RKO (cell line): ENCODE measurements at places on chromosomes 5 and 9.

DNA sequence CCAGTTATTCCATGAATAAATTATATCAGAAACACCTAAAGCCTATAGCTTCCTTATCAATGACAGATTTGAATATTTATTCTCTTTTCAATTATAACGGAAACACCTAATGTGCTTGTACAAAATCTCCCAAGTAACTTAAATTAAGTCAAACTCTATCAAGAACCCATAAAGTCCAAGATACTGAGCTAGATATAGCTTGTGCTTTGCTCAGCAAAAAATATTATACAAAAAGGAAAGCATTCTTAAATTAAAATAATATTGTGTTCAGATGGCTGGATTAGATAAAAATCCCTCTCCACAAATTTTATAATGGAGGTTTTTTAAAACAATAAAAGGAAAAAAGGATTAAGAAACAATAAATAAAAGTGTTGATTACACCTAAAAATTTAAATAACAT lies 23.7 kb downstream of the NADK2 start:
- no peak for DNase-seq

DNA sequence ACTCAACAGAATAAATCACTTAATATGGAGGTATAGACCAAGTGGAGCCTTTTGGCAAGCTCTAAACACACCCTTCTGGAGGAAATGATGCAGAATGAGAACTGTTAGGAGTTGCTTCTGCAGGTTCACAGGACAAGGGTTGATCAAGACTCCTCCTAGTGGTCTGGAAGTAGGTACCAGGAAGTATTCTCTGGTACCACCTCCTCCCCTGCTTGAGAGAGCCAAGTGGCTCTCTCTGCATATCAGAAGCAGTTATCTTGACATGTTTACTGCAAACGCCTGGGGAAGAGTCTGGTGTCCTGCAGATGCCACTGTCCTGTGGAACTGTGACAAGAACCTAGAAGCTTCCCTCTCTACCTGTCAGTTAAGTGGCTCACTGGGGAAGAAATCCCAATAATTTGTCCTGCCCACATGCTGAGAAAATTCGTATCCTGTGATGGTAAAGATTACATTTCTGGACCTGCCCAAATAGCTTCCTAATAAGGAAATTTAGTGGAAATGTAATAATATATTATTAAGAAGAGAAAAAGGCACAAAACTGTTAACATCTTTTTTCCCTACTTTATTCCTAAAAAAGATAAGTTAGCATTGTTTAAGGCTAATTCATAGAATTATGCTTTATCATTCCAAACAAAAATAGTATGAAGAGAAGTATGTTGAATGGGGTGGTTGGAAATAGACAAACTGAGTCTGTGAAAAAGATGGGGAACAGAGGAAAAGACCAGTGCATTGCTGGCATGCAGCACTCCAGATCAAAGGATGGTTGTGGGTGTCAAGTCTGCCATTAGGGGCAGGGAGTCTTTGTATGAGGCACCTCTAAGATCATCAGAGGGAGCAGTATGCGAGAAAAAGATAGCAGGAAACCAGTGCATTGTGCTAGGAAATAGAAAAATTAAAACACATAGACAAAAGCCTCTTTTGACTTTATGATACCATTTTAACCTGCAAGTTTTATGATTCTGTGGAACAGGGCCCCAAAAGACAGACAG lies 118.8 kb downstream of the CDC42SE2 start:
- peak; percentile 81 for DNase-seq

DNA sequence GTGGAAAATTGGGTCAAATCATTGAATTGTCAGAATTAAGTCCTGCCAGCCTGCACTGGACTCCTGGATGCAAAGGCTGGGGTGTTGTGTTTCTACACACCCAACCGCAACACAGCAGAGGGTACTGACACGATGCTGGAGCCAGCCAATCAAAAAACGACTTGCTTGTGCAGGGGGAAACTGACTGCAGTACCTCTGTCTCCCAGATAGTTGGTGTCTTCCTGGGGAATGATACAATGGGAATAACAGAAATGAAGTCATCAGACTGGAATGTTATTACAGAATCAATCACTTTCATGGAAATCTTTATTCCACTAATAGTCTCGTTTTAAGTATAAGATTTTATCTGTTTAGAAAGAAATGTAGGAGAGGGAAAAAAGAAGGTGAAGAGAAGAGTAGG lies 330.3 kb downstream of the MLLT3 start:
- peak; percentile 47 for DNase-seq

DNA sequence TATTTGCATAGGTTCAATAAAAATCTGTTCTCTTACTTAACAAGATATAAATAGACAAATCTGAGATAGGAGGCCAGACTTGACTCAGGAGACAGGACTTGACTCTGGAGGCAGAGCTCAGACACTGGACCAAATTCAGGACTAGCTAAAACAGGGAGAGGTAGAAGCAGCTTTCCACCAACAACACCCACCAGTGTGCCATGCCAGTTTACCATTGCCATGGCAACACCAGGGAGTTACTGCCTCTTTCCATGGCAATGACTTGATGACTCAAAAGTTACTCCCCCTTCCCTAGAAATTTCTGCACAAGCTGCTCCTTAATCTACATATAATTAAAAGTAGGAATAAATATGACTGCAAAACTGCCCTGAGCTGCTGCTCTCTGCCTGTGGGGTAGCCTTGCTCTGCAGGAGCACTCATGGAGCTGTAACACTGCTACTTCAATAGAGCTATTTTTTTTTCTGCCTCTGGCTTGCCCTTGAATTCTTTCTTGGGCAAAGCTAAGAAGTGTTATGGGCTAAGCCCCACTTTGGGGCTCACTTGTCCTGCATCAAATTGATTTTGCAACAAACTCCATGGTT lies 473.0 kb downstream of the PLK2 start:
- DNase-seq: peak; percentile 1

DNA sequence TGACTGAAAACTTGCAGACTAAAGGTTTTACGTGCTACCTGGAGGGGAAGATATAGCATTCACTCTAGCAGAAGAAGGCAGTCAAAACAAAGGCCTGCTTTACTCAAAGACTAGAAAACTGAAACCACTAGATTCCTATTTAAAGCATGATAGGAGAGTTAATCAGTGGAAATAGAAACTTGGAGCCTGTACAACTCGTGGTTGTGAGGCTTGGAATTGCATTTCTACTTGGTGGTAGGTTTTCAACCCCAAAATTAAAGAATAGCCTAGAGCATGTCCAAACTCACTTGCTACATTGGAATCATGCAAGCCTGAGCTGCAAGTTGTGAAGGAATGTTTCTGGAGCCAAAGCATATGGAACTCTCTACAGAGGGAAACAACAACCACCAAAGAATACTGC lies 1526.4 kb upstream of the NUDT12 start:
- DNase-seq: no peak

- DNase-seq: no peak
Observed at GRCh38 chr5:111958851-111959250, 201.9 kb upstream of the NREP start.

DNA sequence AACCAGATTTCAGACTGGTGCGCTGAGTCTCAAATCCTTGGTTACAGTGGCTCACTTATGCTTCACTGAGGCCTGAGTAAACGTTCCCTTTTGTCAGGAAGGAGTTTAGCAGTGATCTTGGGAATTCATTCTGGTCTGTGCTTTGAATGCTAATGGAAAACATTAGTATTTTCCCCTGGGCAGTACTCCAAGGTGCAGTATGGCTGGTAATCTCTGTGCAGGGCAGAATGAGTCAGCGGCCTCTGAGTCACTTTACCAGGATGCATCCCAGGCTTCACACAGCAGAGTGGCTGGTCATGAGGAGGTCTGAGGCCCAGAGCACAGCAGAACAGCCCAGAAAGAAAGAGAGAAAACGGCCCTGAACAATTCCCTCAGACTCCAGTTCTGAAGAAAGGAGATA lies 54.0 kb downstream of the PCA3 start:
- peak; percentile 91 for DNase-seq

- no peak for DNase-seq
Observed at GRCh38 chr5:103234239-103234975, 24.2 kb upstream of the MACIR start.

GRCh38 chr5:2295476-2295875 lies 412.8 kb upstream of the IRX4 start:
- no peak for DNase-seq

GRCh38 chr9:122143876-122144405 lies 15.6 kb downstream of the NDUFA8 start:
- DNase-seq: no peak

DNA sequence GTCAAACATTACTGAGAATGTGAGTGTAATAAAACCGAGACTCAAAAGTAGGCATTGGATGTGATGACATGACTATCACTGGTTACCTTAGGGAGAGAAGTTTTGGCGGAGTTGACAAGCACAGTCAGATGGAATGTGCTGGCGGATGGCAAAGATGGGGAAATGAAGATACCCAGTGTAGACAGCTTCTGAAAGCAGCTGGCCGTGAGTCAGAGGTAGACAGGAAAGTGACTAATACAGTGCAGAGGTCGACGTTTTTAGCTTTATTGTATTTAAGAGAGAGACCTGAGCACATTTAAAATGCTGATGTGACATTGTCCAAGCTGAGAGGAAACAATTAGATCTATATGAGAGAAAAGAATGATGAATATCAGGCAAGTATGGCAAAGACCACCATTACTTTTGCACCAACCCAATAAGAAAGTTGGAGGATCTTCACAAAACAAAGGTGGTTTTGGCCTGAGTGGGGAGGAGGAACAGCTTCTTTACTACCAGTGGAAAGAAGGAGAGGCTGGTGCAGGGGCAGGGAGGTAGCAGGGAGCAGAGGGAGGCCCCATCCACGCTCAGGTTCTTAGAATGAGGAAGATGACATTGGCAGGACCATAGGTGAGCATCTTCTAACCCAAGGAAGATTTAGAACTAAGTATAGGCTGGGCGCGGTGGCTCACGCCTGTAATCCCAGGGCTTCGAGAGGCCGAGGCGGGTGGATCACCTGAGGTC lies 36.7 kb upstream of the KCNIP1 start:
- DNase-seq: peak; percentile 88

- DNase-seq: no peak
Observed at GRCh38 chr5:76524101-76524835, 98.9 kb downstream of the F2RL2 start.

- DNase-seq: peak; percentile 99
Observed at GRCh38 chr9:114894609-114895433, 35.6 kb downstream of the TNFSF8 start.

GRCh38 chr5:77210091-77210963 lies at the start of gene PDE8B:
Gene PDE8B, plus strand, starts transcription at chr5:77210680. Its CDS starts 246 bp downstream, at chr5:77210926.
- no peak for DNase-seq

DNA sequence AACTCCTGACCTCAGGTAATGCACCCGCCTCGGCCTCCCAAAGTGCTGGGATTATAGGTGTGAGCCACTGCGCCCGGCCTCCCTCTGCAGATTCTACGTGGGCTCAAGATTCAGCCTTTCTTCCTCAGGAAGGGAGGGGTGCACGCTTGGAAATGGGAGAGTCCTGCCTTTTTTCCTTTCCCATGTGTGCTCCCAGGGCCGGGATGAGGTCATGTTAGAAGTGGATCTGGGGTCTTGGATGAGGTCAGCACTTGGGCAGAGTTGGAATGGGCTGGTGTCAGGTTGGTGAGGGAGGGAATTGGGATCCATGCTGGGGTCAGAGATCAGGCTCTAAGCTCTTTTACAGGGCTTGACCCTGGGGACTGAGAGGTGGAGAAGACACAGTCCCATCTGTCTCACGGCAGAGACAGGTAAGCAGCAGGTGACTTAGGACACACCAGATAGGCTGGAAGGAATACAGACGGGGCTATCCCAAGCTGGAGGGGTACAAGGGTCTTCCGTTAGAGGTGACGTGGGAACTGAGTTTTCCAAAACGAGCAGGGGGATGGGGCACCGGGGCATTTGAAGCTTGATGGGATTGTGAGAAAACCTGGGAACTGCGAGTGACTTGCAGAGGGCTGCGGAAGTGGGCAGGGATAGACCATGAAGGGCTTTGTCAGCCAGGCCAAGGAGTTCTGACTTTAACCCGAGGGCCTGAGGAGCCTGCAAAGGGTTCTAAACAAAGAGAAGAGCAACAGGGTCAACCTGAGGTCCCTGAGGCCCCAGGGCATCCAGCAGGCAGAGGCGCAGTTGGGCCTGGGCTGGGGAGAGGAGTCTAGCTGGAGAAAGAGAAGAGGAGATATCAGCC lies 1.8 kb upstream of the AQP7 start:
- no peak for DNase-seq

GRCh38 chr5:147073098-147073497 lies 161.7 kb upstream of the STK32A start:
- DNase-seq: no peak

DNA sequence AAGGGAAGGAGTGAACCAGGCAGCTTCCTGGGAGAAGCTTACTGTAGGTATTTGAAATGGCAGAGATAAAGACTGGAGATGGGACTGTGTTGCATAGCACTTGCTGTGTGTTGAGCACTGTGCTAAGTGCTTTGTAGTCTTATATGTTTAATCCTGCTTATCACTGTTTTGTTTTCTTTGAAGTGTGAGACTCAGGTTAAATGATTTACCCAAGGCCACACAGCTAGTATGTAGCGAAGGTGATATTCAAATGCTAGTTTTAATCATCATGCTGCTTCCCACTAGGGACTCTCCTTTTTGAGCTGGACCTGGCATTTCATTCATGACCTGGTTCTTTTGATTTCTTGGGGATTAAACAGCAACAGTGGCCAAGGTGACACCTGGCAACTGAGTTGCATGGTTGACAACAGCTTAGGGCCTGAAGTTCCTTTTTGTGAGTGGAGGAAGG lies 35.3 kb upstream of the SPRY4 start:
- peak; percentile 62 for DNase-seq

DNA sequence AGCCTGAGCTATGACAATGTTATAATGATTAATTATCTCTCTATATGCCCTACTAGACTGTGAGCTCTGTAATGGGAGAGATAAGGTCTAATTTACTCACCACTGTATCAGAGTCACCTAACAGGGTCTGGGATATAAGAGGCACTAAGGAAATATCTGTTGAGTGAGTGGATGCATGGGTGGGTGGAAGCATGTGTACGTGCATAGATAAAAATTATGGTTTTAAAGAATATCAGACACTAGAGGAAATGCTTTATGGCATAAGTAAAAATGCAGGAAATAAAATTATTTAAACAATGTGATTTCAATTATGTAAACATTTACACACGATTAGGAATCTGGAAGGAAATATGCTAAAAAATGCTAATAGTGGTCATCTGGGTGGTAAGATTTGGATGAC lies 137.8 kb downstream of the SPOCK1 start:
- DNase-seq: no peak

DNA sequence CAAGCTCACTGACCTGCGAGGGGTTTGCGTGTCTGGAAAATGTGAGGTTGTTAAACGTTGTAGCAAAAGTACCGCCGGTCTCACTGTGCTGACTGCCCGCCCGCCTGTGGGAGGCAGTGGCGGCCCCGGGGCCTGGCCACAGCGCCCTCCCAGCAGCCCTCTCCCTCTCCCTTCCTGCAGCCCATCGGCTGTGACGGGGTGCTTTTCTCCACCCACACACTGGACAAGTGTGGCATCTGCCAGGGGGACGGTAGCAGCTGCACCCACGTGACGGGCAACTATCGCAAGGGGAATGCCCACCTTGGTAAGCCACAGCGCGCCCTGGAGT lies 6.2 kb downstream of the ADAMTSL2 start:
- no peak for DNase-seq

DNA sequence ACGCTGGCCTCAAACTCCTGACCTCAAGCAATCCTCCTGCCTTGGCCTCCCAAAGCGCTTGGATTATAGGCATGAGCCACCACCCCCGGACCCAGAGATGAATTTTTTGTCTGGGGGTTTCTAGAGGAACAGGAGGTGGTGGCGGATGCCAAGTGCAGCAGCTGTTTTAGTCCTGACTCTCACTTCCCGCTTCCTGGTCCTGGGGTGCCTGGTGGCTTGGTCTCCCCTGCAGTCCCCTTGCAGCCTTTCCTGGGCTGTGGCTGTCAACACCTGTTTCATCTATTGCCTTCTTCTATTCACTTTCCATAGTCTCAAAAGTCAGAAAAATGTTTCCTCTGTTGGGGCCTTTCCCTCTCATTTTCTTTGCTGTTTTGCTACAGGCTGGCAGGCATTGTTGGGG lies 6.5 kb upstream of the NHP2 start:
- DNase-seq: no peak
